Type B pancreatic cell (in vitro differentiated cells): ENCODE measurements at places on chromosomes 13 and 19. TPM values are rescaled to one million over a fixed set of nuclear protein-coding genes. Genes with fewer than 3 reads are reported as not detected.

Gene INAFM1
- 8.2 and 9.6 TPM in 2 replicates for total RNA-seq

GRCh38 chr19:32767951-32768679, 48.5 kb downstream of the TDRD12 start:
- no peak for DNase-seq

DNA sequence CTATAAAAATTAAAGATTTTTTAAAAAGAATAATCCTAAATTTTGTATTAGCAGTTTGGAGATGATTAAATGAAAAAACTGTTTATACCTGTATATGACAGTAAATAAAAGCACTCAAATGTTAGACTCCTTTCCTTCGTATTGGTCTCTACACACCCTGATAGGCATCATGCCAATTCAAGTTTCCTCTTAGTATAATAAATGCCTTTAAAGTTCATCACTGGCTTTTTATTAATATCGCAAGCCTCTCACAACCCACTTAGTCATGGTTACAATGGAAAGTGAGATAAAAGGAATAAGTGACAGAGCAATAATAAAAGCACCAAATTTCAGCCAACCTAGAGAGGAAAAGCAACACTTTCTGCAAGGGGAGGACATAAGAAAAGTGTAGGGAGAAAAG, 102.2 kb downstream of the PIBF1 start:
- no peak for DNase-seq

- DNase-seq = no peak
Observed at GRCh38 chr13:99717959-99718674, 216.8 kb downstream of the TM9SF2 start.

DNA sequence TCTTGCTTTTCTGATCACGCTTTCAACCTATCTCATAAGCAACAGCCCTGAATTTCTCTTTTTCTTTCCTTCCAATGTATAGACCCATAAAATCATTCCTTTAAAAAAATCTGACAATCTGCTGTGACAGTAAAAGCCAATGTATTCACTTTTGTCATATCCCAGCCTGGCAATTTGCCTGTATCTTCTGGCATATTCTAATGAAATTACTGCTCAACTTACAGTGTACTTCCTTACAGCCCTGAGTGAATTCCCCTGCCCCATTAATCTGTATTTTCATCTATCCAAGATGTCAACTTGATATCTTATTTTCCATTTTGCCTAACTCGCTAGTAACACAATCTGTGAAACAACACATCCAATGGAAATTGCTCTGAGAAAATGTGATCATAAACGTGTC, 18.0 kb upstream of the SERP2 start:
- no peak for DNase-seq
